Mesendoderm (in vitro differentiated cells): ENCODE measurements at places on chromosomes 1 and 21.

GRCh38 chr1:62796221-62796620 is 12.3 kb downstream of the ATG4C start:
- DNase-seq, result no peak

- no peak for DNase-seq
These were observed 21.9 kb upstream of the PLD5 start for GRCh38 chr1:242546441-242546840.

DNA sequence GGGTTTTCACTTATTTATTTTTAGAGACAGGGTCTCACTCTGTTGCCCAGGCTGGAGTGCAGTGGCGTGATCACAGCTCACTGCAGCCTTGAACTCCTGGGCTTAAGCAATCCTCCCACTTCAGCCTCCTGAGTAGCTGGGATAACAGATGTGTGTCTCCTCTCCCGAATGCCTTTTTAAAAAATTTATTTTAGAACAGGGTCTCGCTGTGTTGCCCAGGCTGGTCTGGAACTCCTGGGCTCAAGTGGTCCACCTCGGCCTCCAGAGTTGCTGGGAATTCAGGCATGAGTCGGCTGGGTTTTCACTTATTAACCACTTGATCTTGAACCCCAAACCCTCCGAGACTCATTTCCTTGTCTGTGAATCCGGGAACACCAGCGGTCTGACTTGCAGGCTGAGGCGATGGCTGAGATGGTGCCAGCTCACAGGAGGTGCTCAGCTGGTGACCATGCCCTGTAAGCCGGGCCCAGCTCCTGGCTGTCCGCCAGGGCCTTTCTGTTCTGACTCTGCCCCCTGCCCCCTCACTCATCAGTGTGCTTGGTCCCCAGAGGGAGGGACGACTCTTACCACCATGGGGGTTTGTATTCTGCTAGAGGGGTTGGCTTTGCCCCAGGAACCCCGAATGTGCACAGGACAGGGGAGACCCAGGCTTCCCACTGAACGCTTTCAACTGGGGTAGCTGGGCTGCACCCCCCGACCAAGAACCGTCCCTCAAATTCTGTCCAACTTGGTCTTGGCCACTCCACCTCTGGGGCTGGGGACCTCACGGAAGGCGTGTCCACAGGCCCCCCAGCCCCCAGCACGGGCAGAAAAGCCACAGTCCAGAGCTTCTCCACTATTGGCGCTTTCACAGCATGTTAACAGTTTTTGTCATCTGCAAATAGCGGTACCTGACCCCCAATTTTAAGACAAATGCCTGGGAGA is 22.5 kb downstream of the MMEL1 start:
- no peak for DNase-seq

DNA sequence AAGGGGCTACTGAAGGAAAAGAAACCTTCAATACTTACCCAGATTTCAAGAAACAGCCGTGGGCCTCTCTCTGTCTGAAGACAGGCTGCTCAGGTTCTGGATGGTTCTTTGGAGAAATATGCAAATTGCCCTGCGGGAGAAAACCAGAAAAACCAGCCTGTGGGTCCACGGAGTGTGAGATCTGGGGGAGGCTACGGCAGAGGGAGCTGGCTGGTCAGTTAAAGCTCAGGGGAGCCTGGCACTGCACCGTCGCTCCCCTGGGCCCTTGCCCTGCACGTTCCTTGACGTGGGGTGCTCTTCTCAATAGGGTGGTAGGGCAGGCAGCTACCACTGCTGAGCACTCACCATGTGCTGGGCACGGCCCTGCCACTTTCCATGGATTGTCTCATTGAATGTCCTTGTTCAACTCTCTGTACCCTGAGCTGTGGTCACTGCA is 12.7 kb downstream of the TMCO4 start:
- DNase-seq, result peak; percentile 91

DNA sequence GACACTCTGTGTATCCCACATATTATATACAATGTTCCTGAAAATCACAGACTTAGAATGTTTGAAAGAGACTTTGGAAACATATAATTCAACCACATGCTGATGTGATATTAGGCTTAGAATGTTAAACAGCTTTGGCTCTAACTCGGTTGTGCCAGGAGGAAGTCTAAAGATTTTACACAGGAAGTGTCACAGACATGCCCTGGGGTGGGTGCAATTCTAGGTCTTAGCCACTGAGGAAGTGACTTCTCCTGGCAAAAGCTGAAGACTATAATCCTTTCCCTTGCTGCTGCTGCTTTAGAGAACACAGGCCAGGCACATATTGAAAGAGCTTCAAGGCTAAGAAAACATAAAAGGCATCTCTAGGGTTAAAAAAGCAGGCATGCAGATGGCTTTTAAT is 51.0 kb downstream of the RPL5 start:
- DNase-seq, result peak; percentile 59

- DNase-seq, result no peak
These were observed 130.8 kb downstream of the LACTBL1 start for GRCh38 chr1:22841860-22842281.
